ENCODE measurements at places on chromosomes 16 and 17.

DNA sequence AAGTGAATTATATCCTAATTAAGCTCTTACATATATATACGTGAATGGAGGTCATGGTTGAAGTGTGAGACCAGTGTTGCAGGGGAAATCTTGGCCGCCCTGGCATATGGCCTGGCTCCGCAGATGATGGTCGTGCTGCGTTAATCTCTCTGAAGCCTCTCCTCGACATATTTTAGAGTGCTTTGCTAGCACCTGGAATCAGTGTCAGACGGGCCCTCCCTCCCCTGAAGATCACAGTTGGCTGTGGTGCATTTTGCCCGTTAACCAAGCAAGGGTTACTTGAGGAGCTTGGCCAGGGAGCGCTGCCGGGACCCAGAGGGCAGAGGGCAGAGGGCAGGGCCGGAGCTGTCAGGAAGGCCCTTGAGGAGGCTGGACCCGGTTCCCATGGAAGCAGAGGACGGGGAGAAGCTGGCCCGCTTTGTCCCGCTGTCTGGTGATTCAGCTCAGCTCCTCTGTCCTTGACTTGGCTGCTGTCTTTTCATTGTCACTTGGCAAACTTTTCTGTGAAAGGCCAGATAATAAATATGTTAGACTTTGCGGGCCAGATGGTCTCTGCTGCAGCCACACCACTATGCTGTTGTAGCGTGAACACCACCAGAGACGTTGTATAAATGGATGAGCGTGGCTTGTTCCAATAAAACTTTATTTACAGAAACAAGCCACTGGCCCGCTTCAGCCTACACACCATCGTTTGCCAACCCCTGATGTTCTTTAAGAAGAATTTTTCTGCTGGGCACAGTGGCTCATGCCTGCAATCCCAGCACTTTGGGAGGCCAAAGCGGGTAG lies 32.3 kb downstream of the CIBAR2 start:
- DNase-seq = no peak

- no peak for DNase-seq
These were observed 1.9 kb downstream of the KRTAP4-11 start for GRCh38 chr17:41116297-41116696.

- no peak for DNase-seq
These were observed 28.7 kb downstream of the WIPI1 start for GRCh38 chr17:68428498-68429172.

DNA sequence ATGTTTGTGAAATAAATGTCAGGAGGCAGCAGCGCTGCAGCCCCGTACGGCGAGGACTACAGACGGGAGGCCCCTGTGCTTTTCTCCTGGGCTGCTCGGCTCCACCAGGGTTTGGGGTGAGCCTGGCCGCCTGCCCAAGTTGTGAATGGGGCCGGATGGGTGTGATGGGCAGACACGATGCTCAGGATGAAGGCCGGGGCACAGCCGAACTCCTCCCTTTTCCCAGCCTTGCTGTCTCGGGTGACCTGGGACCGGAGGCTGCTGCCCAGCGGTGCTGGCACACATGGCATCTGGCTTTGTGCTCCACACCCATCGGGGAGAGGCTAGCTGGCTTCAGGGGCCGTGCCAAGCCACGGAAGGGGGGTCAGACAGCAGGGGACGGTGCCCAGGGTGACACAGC lies 34.2 kb upstream of the ZFPM1 start:
- no peak for DNase-seq

- DNase-seq = no peak
These were observed 57.5 kb downstream of the CYTH1 start for GRCh38 chr17:78724544-78724943.

DNA sequence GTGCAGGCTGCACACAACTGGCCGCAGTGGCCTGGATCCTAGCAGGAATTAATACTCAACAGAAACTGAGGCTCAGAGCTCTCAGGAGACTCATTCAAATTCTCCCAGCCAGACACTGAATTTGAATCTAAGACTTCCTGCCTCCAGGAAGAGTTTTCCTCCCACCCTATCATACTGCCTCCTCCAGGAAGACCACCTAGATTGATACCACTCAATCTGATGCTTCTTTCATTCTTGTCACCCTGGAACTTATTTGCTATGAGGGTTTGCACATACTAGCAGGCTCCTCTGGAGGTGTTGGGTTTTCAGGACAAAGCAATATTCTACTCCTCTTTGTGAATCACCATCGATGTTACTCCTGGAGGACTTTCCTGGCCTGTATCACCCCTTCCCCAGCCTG lies 5.7 kb upstream of the RPL38 start:
- DNase-seq = no peak

DNA sequence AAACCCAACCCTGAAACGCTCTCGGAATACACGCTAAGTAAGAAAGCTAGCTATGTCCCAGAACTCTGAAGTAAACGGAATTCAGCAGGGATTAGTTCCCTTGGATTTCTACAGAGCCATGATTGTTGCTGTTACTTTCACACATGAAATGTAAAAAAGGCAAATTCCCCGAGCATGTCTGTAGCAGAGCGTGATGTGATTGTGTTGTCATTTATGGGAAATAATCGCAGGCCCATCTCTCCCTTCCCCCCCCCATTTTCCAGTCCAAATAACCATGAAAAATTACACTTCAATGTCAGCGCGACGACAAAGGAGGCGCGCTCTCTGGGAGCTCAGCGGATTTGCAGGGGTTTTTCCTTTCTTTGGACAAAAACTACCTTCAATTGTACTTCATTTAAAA lies 209.0 kb downstream of the ZFHX3 start:
- no peak for DNase-seq

GRCh38 chr17:49645654-49646053 lies 32.2 kb downstream of the SPOP start:
- no peak for DNase-seq

- DNase-seq = no peak
These were observed 1.5 kb upstream of the CARD14 start for GRCh38 chr17:80168371-80168770.

DNA sequence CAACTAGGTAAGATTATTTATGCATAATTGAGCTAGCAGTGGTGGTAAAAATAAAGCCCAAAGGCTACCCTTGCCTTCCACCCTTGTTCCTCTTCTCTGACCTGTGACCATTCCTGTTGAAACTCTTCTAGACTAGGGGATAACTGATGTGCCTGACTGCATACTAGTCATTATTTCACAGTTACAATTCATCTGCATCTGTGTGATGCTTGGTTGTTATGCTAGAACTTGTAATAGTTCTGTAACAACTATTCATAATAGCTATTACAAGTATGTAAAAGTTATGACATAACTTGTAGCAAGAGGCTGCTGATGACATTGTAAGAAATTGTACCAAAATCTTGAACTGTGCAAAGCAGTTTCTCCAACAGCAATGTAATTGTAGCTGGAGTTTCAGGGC lies 2.4 kb upstream of the VAC14 start:
- no peak for DNase-seq

DNA sequence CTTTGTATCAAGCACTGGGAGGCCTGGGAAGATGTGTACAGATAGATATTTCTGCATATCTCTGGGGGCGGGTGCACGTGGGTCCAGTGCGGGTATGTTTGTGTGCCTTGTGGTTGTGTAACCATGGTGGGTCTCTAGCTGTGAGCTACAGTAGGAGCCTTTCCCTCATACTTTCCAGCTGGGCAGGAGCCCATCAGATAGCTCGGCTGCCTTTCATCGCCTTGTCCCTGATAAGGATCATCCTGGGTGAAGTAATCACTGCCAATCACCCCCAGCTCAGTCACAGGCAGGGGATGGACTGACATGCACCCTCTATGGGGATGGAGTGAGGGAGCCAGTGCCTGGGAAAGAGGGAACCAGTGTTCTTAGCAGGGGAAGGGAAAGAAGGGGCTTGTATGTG lies 3.2 kb upstream of the SCRN2 start:
- no peak for DNase-seq
